ENCODE measurements at places on chromosomes 3 and 15.

DNA sequence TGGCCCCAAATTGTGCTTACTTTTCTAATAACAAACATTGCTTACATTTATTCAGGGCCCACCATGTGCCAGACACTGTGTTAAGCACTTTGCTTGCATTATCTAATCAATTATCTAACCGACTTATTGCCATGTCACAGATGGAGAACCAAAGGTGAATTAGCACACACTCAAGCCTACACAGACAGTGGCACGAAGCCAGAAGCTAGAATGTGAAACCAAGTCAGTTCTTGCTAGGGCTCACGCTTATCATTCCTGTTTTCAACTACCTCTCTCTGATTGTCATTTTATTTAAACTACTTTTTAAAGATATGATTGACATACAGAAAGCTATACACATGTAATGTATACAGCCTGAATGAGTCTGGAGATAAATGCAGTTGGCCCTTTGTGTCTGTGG, 215.7 kb upstream of the CFAP20DC start:
- DNase-seq: no peak

GRCh38 chr3:140434261-140434905, 243.5 kb upstream of the TRIM42 start:
- no peak for DNase-seq

DNA sequence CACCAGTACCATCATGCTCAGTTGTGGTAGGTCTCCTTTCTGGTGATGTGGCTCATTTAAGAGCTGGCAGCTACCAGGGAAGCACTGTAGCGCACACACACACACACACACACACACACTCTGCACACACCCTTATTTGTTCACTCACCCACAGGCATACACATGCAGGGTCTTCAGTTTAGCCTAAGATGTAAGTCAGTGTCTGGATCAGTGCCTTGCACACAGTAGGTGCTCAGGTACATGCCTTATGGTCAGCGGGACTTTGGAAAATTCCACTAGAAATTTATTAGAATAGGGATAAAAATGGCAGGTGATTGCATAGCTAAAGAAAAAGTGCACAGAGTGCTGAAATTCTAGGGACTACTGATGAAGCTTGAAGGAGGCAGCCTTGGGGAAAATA, 23.6 kb downstream of the XYLB start:
- DNase-seq: no peak

DNA sequence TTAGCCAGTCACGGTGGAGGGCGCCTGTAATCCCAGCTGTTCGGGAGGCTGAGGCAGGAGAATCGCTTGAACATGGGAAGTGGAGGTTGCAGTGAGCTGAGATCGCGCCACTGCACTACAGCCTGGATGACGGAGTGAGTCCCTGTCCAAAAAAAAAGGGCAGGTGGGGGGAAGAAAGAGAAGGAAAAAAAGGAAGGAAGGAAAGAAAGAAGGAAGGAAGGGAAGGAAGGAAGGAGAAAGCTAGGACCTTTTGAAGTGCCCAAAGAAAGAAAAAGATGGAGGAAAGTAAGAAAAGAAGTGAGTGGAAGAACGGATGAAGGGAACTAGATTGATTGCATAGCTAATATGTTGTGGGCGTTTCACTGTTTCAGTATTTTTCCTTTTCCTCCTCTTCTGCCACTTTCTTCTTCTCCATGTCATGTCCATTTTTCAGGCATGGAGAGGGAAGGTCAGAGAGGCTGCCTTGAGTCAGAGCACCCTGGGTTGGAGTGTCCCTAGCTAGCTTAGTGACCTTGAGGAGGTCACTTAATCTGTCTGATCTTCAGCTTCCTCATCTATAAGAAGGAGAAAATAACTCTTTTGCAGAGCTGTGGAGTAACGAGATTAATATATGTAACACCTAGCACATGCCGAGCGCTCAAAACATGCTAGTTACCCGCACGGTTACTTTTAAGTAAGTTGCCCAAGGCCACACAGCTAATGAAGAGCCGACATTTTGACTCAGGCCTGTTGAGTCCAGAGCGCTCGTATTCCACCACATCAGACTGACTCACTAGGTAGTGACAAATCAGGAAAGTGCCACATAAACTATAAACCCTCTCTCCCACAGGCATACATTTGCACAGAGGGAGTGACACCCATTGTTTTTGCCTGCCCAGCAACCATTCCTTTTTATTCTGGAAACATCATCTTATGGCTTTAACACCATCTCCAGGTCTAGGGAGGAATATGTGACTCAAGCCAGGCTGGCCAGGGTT, 42.2 kb downstream of the BHLHE40 start:
- peak; percentile 53 for DNase-seq

- DNase-seq: no peak
Observed at GRCh38 chr15:29785136-29785535, 37.1 kb downstream of the TJP1 start.

GRCh38 chr3:126937973-126938372, 44.9 kb upstream of the PLXNA1 start:
- DNase-seq: no peak

- no peak for DNase-seq
Observed at GRCh38 chr3:193499136-193499770, 55.4 kb downstream of the ATP13A4 start.

DNA sequence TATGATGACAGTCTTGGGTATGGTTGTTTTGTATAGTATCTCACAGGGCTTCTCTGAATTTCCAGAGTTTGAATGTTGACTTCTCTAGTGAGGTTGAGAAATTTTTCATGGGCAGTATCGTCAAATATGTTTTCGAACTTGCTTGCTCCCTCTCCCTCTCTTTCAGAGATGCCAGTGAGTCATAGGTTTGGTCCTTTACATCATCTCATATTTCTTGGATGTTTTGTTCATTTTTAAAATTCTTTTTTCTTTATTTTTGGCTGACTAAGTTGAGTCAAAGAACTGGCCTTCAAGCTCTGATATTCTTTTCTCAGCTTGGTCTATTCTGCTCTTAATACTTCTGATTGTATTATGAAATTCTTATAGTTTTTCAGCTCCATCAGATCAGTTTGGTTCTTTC, 282.3 kb upstream of the NECTIN3 start:
- DNase-seq: no peak

DNA sequence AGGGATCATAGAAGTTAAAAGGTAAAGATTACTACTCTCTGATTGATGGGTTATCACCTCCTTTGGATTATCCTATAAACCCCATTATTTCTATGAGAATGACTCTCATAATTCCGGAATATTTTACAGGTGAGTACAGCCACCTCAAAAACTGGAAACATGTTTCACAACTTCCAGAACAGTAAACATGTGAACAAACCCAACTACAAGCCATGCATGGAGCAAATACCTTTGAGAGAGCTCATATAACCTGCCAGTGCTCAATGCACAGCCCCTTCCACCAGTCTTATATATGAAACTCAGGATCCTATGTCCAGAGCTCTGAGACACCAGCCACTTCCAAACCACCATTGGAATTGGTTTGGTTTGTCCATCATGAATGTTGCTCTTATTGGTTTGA, 208.0 kb downstream of the MECOM start:
- DNase-seq: no peak

- DNase-seq: no peak
Observed at GRCh38 chr3:40532252-40532651, 7.5 kb downstream of the ZNF621 start.

DNA sequence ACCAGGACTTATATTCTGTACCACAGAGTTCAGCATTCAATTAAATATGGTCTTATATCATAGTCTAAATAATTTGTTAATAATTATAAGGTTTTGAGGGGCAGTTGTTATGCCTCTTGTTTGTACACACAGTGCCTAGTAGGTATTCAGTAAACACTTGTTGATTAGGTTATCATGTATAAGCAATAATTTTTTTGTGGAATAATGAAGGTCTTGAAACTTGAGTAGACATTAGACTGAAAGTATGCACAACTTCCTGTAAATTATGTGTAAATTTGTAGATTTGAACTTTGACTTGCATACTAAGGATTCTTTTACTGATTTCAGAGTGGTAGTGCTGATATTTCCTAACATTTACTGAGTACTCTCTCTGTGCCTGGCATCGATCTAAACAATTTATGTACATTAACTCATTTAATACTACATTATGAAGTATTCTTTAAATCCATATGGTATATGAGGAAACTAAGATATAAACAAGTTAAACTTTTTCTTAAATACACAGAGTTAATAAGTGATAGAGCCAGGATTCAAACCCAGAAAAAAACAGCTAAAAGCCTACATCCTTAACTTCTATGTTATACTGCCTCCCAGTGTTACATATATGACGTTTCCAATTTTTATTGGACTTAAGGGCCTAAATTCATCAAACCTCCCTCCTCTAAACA, 65.1 kb downstream of the GLCE start:
- no peak for DNase-seq

GRCh38 chr15:99416191-99417188, 149.3 kb upstream of the MEF2A start:
- no peak for DNase-seq

- no peak for DNase-seq
Observed at GRCh38 chr3:39261726-39262125, 18.1 kb downstream of the CX3CR1 start.

DNA sequence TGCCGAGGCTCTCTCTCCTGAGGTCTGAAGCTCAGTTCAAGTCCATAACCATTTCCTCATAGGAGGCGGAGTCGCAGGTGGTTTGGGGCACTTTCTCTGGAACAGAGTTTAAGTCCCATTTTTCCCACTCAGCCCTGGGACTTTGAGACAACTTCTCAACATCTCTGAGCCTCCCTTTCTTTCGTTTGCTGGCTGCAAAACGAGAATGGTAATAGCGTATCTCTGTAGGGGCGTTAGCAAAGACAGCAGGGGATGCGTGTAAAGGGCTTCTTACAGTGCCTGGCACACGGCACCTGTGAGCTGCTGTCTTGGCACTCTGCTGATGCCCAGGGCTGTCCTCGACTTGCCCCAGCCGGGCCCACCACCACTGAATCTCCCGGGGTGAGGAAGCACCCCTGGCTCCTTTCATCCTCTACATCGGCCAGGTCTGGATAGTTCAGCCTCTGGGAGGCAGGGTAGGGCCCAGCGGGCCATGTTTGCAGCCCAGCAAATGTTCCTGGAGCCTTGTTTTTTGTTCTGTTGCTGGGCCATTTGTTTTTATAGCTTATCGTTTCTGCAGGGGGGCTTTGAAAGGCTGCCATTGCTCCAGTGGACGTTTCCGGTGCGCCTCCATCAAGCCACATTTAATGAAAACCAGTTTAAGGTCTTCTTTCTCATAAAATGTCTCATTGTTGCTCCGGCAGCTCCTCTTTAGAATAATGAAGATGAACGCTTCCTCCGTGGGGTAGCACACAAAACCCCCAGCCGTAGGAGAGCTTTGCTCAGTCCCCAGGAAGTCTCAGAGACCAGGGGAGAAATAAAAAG, 60.0 kb upstream of the WNT5A start:
- no peak for DNase-seq

- no peak for DNase-seq
Observed at GRCh38 chr3:174132006-174132405, 727.1 kb upstream of the NAALADL2 start.

DNA sequence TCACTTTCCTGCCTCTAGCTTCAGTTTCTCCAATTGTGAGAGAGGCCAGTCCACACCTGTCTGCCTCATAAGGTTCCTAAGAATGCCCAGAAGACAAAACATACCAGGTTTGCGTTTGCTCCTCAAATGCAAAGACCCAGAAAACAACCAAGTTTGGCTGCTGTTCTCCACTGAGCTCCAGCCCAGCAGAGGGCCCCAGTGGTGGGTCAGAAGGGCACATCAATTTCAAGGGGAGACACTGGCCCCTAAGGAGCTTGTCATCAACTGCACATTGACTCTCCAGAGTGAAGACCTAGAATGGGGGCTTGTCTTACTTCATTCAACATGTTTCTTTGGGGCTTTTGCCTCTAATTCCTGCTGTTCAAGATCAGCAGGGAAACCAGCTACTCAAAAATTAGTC, 127.9 kb upstream of the SLC6A11 start:
- DNase-seq: no peak

DNA sequence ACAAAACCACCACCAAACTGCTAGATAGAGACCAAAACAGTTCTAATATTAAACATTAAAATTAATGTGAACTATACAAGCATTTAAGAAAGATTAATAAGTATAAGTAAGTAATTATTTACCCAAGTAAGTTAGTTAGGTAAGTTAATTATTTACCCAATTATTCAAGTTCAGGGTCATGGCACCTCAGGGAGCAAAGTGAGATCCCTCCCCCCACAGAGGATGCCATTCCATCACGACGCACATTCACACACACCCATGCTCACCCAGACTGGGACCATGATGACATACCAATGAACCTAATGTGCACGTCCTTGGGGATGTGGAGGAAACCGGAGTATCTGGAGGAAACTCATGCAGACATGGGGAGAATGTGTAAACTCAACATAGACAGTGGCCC, 229.1 kb downstream of the NR2F2 start:
- DNase-seq: no peak

- DNase-seq: no peak
Observed at GRCh38 chr15:51244423-51244869, 94.0 kb downstream of the CYP19A1 start.

DNA sequence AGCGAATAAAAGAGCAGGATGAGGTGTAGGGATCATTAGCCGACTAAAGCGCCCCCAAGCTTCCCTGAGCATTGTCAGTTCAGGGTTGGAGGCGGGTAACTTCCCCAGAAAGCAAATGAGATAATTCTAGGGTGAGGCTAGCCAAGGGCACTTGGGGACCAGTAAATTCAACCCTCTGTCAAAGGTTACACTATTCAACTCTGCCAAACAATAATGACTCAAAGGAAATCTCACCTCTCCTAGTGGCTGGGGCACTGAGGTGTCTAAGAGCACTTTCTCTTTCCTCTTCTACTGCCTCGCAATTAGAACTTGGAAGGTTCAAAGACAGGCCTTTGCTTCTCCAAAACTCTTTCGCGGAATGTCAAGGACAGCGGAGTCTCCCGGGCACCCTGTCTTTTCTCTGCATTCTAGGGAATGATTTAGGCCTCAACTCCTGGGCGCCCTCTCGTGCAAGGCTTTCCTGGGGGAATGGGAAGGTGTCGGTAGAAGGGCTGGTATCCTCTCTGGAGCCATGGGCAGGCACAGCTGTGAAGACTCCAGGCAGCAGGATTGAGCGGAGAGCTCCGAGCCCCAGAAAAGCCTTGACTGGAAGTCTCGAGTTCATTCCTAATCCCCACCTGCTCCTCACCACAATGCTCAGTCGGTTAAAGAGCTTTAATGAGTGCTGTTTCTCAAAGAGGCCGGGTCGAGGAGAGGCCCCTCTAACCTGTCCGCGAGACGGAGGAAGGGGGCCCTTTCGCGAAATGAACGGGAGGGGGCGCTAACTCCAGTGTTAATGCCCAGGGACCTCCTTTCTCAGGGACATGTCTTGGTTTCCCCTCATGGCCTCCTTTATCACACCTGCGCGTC, 21.9 kb downstream of the ZIC4 start:
- DNase-seq: no peak
